ENCODE measurements at places on chromosomes 5 and 9.

GRCh38 chr5:139392324-139392677 lies 2.6 kb upstream of the MZB1 start:
- DNase-seq = no peak

GRCh38 chr5:82884821-82885471 lies 192.2 kb downstream of the TMEM167A start:
- DNase-seq = peak; percentile 61

DNA sequence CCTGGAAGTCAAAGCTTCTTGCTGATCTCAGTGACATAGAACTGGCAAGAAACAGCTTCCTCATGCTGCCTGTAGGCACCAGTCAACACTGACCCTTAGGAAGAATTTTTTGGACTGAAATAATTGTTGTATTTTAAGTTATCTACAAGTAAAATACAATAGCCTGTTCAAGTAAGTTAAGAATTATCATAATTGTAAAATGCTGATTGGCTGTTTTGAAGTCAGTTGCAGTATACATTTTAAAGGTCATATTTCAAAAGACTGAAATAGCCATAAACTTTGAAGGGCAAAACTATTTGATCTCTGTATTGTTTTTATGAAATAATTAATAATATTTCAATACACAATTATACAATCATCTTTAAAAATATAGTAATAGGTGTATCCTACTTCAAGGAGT lies 794.9 kb downstream of the MAT2B start:
- no peak for DNase-seq

- DNase-seq = no peak
Measured at GRCh38 chr5:153373130-153373498, 117.4 kb upstream of the GRIA1 start.

DNA sequence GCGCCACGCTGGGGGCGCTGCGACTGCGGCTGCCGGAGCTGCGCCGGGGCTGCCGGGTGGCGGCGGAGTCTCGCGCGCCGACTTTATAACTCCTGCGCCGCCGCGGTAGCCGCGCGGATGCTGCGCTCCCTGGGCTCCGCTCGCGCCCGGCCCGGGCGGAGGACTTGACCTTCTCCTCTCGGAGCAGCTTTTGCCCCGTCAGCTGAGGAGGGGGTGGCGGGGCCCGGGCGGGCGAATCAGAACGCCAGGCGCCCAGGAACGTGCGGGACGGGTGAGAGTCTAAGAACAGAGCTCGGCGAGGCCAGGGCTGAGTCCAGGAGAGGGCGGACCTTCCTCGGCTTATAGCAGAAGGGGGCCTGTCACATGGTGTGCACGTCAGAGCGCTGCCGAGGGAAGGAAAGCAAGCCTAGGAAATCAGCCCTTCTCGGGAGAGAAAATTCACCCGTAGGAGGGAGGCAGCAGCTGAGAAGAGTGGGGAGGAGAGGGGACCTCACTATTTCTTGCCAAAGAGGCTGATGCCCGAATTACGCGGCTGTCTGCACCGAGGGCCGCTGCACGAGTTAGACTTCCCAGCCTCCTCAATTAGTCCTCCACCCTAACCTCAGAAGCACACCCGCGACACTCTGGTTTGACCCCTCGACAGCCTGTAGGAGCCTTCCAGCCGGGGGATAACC lies at the start of gene FOXD1:
Gene FOXD1 (minus strand): TSS at position 315 of the 674 bp plus-strand sequence. CDS start 415 bp downstream, outside the sequence.
- DNase-seq = no peak

GRCh38 chr9:135526089-135526729 lies 5.0 kb downstream of the LCN1 start:
- DNase-seq = no peak

DNA sequence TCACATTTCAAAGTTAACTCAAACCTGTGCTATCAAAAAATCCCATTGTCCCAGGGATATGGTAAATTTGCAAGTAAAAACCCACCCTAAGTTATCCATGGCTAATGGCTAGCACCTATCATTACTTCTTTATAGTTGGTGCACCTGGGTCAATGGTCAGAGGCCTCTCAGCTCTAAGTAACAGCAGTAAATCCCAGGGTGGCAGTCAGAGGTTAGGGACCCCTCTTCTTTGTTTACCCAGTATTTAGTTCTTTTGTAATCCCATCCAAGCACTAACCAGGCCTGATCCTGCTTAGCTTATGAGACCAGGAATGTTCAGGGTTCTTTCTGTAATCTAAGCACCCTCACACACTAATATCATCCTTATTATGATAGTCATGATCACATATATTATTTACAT lies 52.1 kb upstream of the WWC1 start:
- DNase-seq = no peak

DNA sequence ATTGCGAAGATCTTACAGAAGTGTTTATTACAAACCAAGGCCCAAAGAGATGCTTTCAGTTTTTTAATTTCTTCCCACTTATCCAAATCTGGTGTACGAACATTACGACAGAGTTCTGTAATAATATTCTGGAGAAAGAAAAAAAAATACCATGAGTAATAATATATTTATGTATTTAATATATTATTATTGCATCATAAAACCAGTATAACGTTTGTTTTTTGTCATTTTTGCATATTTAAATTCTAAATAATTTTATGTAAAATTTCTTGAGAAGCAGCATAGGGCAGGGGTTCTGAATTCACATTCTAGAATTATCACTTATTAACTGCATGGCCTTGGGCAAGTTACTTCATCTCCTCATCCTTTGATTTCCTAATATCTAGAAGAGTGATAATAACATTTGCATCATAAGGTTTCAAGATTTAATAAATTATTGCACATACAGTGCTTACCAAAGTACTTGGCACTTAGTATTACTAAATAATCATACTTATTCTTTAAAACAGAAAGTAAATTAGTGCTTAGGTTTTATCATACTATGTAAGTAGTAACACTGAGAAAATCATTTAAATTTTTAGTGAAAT lies 107.7 kb downstream of the OSMR start:
- DNase-seq = no peak

DNA sequence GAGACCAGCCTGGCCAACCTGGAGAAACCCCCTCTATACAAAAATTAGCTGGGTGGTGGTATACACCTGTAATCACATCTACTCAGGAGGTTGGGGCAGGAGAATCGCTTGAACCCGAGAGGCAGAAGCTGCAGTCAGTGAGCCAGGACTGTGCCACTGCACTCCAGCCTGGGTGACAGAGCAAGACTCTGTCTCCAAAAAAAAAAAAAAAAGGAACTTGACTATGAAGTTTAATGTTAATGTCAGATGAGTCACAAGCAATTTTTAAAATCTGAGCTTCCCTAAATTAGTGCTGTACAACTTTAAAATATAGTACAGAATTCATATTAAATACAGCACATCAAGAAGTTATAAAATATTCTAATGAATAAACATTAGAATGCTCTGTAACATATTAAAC lies 1.5 kb downstream of the MEIKIN start:
- DNase-seq = peak; percentile 10

GRCh38 chr5:115330830-115331229 lies 34.4 kb upstream of the CCDC112 start:
- peak; percentile 10 for DNase-seq

DNA sequence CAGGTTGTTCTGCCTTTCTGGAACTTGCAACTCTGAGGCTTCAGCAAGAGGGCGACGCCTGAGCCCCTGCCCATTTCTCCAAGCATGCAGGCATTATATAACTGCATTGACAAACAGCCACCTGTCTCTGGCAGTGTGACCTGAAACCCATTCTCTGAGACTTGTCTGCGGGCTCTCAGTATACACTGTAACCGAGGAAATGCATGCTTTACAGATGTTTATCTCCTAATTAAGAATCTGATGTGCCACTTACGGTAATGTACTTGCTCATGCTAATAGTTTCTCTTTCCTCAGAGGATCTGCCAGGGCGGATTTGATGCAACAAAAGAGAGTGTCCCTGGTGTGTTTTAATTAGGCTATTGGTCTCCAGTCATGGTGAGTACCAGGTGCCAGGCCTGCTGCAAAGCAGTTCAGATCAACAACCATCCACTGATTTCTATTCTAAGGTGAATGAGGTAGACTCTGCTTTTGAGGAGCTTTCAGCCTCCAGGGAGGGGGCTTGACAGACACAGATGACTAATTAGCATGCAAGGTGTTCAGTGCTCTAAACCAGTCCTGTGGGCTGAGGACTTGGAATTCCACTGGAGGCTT lies 593.7 kb upstream of the KLF4 start:
- no peak for DNase-seq

DNA sequence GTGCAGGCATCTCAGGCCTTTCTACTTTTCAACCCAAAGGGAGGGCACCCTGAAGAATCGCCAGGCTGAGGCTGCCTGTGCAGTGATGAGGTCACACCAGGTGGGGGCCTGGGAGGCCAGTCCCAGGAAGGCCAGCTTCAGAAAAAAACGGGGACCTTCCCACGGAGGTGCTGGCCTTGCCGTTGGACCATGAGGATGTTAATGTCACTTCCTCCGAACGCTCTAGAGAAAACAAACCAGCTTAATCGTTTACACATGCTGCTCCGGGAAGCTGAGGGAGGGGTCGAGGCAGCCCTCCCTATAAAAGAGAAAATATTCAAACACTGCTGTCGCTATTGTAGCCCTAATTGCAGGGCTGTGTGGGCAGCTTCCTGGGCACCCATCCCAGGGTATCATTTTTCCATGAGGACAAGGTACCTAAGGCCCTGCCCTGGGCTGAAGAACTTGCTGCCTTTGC lies 27.0 kb downstream of the PTGES start:
- no peak for DNase-seq

DNA sequence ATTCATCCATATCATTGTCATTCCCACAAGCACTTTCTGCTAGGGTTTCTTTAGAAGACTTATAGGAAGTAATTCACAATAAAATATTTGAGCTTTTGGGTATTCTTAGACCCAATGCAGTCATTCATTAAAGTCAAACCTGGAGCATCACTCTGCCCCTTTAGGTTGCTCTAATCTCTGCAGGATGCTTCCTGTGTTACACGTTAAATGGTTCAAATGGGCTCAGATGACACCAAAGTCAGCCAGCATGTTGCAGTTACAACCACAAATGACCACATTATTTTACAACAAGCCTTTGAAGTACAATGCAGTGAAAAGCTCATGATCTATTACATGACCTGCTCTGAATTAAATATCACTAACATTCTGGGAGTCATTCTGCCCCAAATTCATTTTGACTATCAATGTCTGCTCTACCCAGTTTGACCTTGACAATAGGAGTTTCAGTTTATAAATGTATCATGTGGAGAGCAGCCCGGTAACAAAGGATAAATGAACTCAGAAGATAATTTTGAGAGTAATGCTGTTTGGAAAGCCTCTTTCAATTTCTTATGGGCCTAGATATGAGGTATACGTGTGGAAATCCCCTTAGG lies 668.6 kb upstream of the DMAC1 start:
- no peak for DNase-seq

GRCh38 chr9:77847626-77848025 lies 184.0 kb downstream of the GNAQ start:
- no peak for DNase-seq

- DNase-seq = no peak
Measured at GRCh38 chr5:139403418-139403786, 487 bp downstream of the SPATA24 start.

- DNase-seq = no peak
Measured at GRCh38 chr5:61666064-61666621, 334.1 kb downstream of the ZSWIM6 start.

GRCh38 chr5:78679905-78680304 lies 31.3 kb upstream of the LHFPL2 start:
- DNase-seq = no peak

GRCh38 chr5:88979244-88979643 lies 96.3 kb upstream of the MEF2C start:
- DNase-seq = no peak
